Femur (tissue), 1 donor: ENCODE measurements at places on chromosomes 3 and 15.
A peak's percentile ranks its signal among the peaks of the same experiment; 100 is the strongest.

DNA sequence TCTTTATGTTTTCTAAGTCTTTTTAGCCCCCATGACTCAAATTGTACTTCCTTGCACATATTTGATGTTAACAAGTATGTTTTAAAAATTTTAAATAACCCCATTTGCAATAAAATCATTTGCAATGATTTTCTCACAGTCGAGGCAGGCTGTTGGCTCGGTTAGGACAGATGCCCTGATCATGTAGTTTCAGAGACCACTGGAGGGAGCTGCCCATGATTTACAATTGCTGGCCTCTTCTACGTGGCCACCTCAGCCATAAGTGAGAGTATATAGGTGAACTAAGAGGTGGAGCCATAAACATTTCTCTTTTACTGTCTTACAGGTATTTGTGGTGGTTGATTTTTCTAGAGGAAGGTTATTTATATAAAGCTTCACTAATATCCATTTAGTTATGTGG, 1.7 kb downstream of the DTWD1 start:
- no peak for DNase-seq

DNA sequence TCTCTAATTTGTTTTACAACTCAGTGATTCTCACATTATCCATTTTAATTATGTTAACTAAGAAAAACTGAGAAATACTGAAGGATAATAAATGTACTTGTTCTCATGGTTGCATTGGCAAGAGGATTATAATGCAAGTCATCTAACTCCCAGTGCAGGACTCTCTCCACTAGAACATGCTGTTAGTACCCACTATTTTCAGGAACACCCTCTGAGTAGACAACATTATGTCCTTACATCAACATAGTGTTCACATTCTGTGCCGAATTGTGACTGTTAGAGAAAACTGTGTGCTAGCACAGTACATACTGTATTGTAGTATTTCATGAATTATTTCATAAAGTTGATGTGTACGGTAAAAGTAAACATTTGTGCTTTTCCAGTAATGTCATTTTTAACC, 80.1 kb downstream of the LEKR1 start:
- no peak for DNase-seq

GRCh38 chr3:190074817-190075216, 45.9 kb downstream of the P3H2 start:
- no peak for DNase-seq

- DNase-seq = no peak
These were observed 51.3 kb downstream of the SMAD3 start for GRCh38 chr15:67116742-67117141.

DNA sequence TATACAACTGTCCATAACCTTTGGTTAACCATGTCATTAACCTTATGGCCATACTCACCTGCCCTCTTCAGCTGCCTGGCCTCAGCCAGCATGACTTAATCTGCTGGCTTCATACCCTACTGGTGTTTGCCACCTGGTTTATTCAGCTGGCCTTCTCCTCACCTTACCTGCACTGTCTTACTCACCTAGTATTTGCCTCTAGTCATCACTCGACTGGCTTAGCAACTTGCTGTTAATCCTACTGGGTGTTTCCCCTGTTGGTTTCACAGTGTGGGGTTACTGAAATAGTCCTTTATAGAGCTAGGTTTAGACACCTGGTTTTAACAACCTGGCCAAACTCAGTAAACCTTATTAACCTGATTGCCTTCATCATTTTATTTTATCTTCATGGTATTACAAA, 96.4 kb downstream of the IL12A start:
- no peak for DNase-seq

- DNase-seq = no peak
These were observed 10.0 kb upstream of the ST6GAL1 start for GRCh38 chr3:186920301-186920700.

GRCh38 chr3:56683122-56683817, at the start of gene TASOR:
TASOR (minus strand) TSS chr3:56683265; CDS start chr3:56683006, 259 bp downstream.
- peak; percentile 89 for DNase-seq

DNA sequence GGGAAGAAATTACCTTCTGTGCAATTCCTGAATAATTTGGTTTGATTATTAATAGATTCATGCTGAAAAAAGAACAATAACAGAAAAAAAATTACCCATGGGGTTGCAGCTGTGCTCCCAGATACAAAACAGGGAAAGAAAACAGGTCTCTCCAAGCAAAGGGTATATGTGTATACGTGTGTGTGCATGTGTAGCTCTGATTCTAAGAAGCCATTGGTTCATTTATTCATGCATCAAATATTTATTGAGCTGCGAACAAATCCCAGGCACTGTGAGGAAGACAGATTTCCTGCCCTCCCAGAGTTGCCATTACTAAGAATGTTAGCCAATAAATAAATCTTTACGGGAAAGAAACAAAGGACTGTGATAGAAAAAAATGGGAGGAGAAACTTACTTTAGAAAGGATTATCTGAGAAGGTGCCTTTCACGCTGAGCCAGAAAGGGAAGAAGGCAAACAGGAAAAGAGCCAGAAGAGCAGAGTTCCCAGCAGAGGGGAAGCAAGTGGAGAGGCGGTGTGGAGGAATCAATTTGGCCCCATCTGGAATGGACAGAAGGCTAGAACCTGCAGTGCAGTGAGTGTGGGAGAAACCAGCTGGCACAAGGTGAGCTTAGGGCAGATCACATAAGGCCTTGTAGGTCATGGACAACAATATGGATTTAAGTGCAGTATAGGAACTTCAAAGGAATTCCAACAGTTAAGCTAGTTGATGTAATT, 20.7 kb downstream of the CHL1 start:
- DNase-seq = no peak

GRCh38 chr3:44074181-44074580, 167.5 kb upstream of the TOPAZ1 start:
- no peak for DNase-seq

DNA sequence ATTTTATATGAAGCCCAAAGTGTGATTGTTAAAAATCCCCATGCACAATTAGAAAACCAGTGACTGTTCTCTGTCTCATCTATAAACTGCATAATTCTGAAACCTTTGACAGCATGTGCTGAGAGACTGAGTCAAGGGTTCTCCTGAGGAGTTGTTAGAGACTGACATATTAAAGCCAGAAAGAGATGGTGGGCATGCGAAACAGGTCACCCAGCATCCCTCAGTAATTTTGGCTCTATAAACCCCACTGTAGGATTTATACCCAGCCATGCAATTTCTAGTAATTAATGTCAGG, 3.6 kb downstream of the VGLL3 start:
- DNase-seq = no peak

- no peak for DNase-seq
These were observed 82.0 kb downstream of the BOC start for GRCh38 chr3:113293348-113293747.

DNA sequence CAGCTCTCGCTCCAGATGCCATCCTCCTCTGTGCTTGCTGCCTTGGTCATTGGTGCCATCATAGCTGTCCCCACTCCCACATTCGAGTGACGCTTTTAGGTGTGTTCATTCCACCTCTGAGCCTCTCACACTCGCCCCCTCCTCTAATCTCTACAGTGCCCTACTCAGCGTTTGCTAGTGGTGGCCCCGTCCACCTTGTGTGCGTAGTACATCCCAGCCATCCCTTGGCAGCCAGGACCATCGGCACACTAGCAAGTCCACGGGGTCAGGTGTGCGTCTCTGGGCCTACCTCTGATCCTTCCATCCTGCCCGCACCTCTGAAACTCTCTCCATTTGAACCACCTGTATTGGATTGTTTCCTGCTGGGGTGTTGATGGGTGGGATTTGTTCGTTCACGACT, 54.2 kb upstream of the RGMA start:
- DNase-seq = no peak

DNA sequence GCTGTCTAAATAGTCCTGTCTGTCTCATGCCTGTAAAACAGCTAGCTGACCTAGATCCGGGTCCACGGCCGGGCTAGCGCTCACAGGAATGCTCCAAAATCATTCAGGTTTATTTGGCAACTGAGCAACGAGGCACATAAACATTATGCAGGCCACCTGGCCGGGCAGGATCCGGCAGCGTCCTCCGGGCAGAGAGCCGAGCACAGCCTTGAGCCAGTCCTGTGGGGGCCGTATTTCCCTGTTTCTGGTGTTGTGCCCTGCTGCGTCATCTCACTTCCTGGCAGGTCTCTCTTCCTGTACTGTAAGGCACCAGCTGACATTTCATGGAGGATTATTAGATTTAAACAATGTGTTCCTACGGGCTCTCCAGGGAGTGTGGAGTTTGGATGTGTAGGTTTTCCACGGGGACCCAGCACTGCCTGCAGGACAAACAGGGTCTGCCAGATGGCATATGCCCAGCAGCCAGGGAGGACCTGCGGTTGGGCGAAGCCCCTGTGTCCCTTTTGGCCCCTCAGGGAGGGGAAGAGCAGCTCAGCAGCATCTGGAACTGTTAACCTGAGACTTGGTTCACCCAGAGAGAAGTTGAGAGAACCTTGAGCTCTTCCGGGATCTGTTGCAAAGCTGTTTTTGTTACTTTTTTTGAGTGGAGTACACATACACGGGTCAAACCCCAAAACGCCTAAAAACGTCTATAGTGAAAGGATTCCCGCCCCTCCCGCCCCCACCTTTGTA, 16.6 kb upstream of the LRRK1 start:
- DNase-seq = peak; percentile 94

DNA sequence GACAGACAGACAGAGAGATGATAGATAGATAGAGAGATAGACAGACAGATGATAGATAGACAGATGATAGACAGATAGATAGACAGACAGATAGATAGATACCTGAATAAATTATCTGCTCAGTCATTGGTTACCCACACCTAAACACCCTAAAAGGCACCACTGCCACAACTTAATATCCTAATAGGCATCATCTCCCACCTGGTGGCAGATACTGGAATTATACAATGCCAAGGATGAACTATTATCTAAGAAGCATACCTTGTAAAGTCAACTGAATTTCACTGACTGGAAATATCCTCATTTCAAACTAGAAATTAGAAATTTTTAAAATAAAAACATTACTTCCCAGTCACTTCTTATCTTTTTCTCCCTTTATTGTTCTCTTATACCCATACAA, 19.4 kb upstream of the ATP8B4 start:
- no peak for DNase-seq

- no peak for DNase-seq
These were observed 59.3 kb downstream of the CEP152 start for GRCh38 chr15:48751595-48751994.

GRCh38 chr15:26757141-26757540, 15.7 kb downstream of the GABRB3 start:
- no peak for DNase-seq

GRCh38 chr3:136067211-136067610, 101.7 kb downstream of the PPP2R3A start:
- no peak for DNase-seq

DNA sequence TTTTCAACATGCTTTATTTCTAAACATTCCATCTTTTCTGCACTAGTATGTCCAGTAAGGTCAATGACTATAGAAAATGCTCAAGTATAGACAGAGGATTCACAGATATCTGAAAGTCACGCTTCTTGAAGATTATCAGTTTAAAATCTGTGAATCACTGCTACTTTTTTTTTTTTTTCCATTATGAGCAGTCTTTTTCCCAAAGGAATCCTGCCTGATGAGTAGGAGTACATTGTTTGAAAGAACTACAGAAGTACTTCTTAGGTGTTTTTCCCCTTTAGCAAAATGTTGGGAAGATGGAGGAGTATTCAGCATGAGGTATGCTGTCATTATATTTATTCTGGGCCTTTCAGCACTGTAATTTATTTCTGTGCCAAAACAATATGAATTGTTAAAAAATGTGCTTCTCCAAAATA, 266.2 kb downstream of the NLGN1 start:
- no peak for DNase-seq
